ENCODE measurements at places on chromosomes 1 and 21. TPM values are rescaled to one million over a fixed set of nuclear protein-coding genes. Genes with fewer than 3 reads are reported as not detected.

TPTE gene
- not detected for total RNA-seq

MX2 gene
- total RNA-seq, result 346 TPM

CFAP107 gene
- not detected for total RNA-seq

TPM3 gene
- total RNA-seq, result 714 TPM

SPATA1 gene
- total RNA-seq, result not detected

TTF2 gene
- total RNA-seq, result 44.0 TPM

GRCh38 chr1:53478502-53478818 lies 19.3 kb downstream of the DMRTB1 start:
- DNase-seq, result no peak

DNA sequence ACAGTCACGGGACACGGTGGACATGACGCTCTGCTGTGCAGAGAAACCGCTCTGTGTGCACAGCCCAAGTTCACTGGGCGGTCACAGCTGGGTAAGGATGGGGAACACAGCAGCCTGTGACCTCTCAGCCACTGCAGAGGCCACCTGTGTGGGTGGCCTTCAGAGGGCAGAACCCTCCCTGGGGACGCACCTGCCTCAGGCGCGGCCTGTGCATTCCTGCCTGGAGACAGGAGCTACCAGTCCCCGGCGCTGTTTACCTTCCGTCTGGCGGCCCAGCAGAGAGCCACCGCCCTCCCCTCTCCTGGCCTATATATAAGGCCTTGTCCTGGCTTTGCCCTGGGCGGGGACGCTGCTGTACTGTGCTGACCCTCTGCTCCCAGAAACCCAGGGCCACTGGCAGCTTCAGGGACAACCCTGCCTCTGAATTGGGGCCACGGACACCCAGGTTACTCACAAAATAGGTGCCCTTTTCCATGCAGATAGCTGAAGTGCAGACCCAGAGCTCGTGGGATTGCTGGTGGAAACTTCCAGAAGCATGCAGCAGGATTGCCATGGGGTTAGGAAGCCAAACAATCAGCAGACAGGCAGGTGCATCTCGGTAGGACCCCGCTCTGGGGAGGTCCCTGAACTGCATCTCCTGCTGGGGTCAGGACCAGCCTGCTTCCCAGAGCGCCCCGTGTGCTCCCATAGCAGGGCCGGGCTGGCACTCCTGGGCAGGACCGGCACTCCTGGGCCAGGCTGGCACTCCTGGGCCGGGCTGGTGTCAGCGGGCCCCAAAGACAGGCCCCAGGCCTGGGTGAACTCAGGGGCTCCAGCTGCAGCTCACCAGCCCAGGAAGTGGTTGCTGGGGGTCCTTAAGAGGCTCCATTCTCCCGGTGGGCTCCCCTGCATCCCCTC lies 83.6 kb downstream of the SIK1 start:
- no peak for DNase-seq

GRCh38 chr1:22572818-22573217 lies 9.5 kb downstream of the EPHA8 start:
- DNase-seq, result no peak

DNA sequence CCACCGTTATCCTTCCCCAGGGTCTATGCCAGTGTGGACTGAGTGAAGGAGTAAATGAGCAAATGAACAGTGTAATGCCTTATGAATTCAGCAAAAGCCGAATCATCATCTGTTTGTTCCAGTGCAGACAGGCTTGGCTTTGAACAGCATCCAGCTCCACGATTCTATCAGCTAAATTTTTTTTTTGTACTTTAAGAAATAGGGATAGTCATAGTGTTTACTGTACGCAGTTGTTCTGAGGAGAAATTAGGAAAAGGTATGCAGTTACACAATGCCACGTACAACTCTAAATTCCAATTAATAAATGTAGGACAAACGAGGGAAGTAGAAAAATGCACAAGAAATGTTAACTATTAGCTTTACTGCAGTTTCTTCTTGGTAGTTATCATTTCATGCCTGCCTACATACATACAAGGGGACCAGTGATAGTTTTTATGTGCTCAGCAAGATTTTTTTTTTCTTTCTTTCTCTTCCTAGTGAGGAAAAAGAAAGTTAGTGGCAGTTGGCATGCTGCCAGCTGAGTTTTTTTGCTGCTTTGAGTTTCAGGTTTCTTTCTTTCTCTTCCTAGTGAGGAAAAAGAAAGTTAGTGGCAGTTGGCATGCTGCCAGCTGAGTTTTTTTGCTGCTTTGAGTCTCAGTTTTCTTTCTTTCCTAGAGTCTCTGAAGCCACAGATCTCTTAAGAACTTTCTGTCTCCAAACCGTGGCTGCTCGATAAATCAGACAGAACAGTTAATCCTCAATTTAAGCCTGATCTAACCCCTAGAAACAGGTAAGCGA lies at the start of gene IFI44L:
Gene IFI44L, plus strand, starts transcription at position 646 of the 777 bp plus-strand sequence. CDS start 7,468 bp downstream, outside the sequence.
- DNase-seq, result peak; percentile 92

- peak; percentile 87 for DNase-seq
Observed at GRCh38 chr1:168719306-168720111, 9.5 kb downstream of the DPT start.

DNA sequence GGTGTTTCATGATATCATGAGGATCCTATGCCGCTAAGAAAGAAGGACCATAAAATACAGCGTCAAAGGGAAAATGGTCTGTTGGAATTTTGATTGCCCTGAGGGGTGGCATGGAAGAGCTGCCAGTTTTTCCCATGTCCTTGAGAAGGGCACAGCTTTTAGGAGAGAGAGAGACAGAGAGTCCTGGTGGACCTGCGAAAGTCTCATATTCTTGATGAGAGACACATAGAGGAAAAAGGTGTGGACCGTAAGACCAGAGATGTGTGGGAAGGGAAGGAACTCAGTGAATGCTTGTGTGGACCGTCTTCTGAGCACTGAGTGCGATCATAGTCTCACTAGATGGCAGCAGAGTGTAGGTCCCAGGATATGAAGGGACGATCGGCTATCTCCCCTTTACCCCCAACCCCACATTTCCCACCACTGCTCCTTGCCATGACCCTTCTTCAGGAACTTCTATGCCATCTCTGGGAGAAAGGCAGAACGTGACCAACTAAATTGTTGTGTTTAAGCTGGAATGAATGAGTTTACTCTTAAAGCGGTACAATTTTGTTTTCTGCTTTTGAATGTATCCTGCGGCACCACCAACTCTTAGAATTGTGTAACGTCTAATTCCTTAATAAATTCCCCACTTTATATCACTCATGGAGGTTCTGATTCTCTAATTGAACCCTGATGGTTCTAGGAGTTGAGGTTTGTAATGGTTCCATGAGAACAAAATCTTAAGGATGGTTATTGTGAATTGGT lies 117.7 kb downstream of the CTH start:
- peak; percentile 45 for DNase-seq

- DNase-seq, result peak; percentile 55
Observed at GRCh38 chr1:10943991-10944730, 68.3 kb upstream of the TARDBP start.

- DNase-seq, result no peak
Observed at GRCh38 chr21:45015469-45015860, 58.9 kb upstream of the ADARB1 start.

DNA sequence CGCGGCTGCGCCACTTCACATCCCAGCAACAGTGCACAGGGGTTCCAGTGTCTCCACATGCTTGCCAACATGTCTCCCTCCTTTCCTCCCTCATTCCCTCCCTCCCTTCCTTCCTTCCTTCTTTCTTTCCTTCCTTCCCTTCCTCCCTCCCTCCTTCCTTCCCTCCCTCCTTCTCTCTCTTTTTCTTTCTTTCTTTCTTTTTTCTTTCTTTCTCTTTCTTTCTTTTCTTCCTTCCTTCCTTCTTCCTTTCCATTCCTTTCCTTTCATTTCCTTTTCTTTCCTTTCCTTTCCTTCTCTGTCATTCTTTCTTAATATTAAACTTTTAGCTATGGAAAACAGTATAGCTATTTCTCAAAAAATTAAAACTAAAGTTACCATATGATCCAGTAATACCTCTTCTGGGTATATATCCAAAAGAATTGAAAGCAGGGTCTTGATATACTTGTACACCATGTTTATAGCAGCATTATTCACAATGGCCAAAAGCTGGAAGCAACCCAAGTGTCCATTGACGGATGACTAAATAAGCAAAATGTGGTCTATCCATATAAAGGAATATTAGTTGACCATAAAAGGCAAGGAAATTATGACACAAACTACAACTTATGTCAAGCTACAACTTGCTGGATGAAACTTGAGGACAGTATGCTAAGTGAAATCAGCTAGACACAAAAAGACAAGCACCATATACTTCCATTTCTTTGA lies 55.0 kb upstream of the TLR5 start:
- DNase-seq, result peak; percentile 12

DNA sequence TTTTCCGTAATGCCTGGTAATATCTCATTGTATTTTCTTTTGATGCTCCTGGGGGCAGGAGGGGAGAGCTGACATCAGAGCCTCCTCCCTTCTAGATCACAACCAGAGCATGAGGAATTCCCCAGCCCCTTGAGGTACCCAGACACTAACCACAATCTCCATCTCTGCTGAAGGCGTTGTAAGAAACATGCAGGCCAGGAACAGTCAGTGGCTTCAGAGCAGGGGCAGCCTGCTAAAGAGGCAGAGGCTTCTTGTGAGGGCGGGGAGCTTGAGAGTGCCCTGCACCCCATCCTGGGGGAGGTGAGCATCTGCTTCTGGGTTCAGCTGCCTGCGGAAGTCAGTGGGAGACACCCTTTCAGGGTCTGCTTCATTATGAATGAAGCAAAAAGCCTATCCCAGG lies 19.0 kb downstream of the MAPKAPK2 start:
- no peak for DNase-seq

DNA sequence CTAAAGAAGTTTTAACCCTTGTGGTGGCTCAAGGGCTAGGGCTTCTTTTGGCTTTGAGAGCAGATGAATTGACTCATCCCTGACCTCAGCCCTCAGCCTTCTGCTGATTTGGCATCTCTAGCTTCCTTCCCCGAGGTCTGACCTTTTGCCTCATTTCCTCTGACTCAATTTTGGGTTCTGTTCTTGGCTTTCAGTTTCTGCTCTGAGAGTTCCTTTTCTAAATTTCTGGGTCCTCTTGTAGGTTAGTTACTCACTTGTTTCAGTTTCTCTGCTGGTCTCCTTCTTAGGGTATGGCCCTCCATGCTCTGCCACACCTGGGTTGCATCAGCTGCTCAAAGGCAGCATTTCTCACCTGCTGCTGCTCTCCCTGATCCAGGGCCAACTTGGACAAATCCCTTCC lies 19.4 kb downstream of the PDE4B start:
- peak; percentile 97 for DNase-seq

GRCh38 chr1:34460193-34460592 lies 283.5 kb downstream of the C1orf94 start:
- DNase-seq, result peak; percentile 48

GRCh38 chr1:15847893-15848142 lies 311 bp downstream of the SPEN start:
- DNase-seq, result no peak

GRCh38 chr1:65890201-65890843 lies 97.6 kb downstream of the PDE4B start:
- no peak for DNase-seq

DNA sequence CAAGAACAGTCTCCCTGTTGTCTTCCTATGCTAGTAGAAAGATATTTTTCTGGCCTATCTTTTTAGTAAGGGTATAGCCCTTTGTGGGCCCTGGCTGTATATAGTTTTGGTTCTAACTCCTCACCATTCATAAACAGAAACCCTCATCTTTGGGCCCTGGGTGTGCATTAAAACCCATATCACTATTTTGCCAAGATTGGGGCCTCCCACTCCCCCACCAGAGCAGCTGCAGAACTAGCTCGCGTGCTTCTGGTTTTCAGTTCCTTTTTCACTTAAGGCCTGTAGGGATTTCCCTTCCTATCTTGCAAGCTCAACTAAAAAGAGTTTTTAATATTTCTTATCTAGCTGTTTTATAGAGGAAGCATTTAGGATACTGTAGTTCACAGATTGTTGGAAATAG lies 106.4 kb downstream of the RGL1 start:
- DNase-seq, result no peak

DNA sequence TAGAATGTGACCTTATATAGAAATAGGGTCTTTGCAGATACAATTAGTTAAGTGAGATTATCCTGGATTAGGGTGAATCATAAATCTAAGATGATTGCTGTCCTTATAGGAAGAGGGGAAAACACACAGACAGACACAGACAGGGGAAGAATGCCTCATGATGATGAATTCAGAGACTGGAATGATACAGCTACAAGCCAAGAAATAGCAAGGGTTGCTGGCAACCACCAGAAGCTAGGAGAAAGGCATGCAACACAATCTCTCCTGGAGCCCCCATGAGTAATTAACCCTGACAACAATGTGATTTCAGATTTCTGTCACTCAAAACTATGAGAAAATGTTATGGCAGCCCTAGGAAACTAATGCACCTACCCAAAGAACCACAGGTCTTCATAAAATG lies 19.1 kb upstream of the PPIH start:
- DNase-seq, result no peak

Data from M059J (cell line).